ENCODE measurements at places on chromosomes 16 and 17.

- no peak for DNase-seq
These were observed 37.6 kb upstream of the ABCC11 start for GRCh38 chr16:48284772-48285409.

GRCh38 chr16:57042157-57043111 is 49.9 kb upstream of the CPNE2 start:
- DNase-seq, result no peak

DNA sequence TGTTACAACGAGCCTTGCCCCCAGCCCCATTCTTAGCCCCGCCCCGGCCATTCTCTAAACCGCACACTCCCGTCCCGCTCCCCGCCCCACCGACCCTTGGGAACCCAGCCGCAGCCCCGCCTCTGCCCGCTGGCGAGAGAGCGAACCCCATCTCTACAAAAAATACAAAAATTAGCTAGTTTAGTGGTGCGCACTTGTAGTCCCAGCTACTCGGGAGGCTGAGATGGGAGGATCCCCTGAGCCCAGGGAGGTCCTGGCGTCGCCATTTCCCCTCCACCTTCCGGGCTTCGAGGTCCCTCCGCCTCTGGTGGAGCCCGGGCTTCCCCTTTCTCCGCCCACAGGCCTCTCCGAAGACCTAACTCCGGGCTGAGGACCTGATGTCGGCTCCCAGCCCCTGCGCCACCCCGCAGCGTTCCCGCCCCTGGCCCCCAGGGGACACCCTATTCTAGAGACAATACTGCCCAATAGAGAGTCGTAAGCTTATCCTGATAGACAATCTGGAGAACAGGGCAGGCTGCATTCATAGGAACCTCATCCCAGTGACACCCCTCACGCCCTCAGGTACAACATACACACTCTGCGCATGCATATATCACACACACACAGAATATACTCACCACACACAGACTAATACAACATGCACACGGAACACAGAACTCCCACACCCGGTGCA is 480 bp upstream of the PROCA1 start:
- DNase-seq, result no peak

GRCh38 chr16:69399361-69399760 is 13.6 kb upstream of the TERF2 start:
- DNase-seq, result no peak

- DNase-seq, result no peak
These were observed 15.7 kb upstream of the RPL38 start for GRCh38 chr17:74187761-74188160.

GRCh38 chr16:74984194-74984528 is 762 bp downstream of the WDR59 start:
- no peak for DNase-seq

GRCh38 chr16:4465977-4466779 is 8.2 kb downstream of the NMRAL1 start:
- DNase-seq, result no peak

DNA sequence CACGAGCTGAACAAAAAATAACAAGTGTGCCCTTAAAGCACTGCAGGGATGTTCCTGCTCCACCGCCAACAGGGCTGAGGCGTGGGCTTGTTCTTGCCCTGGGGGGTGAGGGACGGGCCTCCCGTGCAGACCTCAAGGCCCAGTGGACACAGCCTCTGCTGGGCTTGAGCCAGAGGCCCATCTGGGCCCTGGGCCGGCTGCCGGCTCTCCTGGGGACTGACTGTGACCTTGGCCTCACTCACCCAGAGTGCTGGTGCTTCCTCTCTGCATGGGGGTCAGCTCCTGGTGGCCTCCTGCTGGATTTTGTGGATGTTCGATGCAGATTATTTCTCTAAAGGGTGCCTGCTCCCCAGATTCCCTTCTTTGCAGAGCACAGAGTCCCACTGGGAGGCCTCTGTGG is 54.2 kb upstream of the CDR2 start:
- peak; percentile 70 for DNase-seq

DNA sequence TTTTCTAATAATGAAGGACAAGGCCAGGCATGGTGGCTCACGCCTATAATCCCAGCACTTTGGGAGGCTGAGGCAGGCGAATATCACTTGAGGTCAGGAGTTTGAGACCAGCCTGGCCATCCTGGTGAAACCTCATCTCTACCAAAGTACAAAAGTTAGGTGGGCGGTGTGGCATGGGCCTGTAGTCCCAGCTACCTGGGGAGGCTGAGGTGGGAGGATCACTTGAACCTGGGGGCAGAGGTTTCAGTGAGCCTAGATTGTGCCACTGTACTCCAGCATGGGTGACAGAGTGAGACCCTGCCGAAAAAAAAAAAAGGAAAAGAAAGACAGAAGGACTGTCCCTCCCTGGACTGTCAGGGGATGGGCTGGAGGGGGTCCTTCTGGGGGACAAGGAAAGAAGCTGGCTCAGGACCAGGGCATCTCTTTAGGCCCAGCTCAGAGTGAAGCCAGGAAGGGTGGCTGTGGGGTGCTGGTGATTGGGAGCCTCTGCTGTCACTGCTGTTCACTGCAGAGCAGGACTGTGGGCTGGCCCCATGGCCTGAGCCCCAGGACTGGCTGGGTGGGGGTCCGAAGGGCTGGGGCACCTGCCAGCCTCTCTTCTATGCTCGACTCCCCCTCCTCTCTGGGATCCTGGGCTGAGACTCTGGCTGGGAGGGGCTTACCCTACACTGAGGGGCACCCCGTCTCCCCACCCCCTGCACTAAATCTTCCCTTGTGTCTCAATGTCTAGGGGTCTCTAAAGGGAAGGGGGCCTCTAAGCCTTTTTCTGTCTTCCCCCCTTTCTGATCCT is 909 bp upstream of the ARHGAP23 start:
- DNase-seq, result no peak

- no peak for DNase-seq
These were observed 35.7 kb downstream of the MYH3 start for GRCh38 chr17:10621397-10621796.

DNA sequence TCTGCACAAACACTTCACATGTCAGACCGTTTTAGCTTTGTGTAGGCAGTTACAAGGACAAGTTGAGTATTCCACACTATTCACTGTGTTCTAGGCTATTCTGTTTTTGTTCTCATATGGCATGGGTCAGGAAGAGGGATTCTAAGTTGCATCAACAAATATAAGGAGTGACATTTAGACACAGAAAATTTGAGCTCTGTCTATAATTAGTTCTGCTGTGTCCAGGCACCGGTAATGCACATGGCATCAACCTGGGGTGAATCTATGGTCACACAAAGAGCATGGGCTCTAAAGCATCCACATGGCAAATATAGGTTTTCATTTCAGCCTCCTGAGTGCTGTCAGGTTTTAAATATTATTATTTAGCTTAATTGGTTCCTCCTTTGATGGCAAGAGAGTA is 130.4 kb upstream of the PMFBP1 start:
- DNase-seq, result no peak

DNA sequence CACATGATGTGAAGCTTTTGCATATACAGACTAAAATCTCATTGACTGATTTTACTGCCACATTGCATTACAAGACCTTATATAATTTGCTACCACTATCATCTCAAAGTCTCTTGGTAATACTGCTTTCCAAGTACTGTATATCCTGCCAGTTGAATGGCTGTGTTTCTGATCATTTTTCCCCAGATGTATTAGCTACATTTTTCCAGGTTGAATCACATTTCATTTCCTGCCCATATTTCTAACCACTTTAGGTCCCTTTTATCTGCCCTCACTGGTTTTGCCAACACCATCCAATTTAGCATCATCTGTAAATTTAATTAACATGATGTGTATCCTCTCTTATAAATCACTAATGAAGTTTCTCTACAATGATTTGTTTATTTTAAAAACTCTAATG is 365.7 kb upstream of the PMFBP1 start:
- DNase-seq, result no peak

DNA sequence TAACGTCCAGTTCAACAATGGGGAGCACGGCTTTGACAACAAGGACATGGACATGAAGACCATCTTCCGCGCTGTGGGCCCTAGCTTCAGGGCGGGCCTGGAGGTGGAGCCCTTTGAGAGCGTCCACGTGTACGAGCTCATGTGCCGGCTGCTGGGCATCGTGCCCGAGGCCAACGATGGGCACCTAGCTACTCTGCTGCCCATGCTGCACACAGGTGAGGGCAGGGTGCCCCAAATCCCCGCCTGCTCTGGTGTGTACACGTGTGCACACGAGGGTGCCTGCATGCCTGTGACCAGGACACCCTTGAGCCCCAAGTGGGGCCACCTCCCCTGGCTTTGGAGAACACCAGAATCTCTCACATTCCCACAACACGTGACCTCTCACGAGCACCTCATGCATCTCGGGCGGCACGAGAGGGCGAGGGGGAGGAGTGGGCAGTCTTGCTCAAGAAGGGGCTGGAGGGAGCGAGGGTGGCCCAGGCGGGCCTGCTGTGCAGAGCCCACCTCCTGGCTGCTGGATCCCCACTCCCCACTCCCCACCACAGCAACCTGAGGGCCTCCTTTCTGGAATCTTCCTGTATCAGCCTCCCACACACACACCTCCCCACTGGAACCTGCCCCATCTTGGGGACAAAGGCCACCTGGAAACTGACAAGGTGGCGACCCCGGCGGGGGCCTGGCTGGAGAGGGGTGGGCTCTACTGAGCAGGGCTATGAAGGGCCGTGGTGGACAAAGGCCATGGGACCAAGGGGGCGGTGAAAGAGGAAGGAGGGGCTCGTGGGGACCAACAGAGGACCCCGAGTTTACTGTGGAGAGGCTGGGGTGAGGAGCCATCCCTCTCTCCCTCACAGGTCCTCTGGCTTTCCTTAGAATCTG is 6.5 kb downstream of the ENPP7 start:
- DNase-seq, result no peak

- DNase-seq, result no peak
These were observed 7.2 kb upstream of the TBKBP1 start for GRCh38 chr17:47686664-47687327.

DNA sequence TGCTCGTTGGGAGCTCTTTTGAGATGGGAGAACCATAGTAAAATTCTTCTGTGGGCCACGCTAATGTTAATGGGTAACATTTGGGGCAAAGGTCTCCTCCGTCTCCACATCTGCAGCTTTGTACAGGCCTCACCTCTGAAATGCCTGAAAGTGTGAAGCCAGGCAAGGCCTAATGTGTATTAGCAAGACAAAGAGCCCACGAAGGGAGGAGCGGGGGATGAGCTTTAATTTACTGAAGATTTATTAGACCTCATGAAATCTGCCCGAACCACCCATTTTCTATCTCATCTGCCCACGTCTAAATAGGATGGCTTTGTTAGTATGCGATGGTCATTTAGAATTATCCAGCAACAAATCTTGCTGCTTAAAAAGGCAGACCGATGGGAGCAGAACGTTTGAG is 408.9 kb downstream of the PMP22 start:
- no peak for DNase-seq

- no peak for DNase-seq
These were observed 502.6 kb downstream of the TMEM114 start for GRCh38 chr16:8087597-8088289.

GRCh38 chr17:42460371-42460770 is 1.7 kb downstream of the ATP6V0A1 start:
- no peak for DNase-seq

- DNase-seq, result peak; percentile 13
These were observed 352.6 kb downstream of the SEC14L1 start for GRCh38 chr17:77493238-77493820.

GRCh38 chr17:320139-320538 is 32.5 kb downstream of the RPH3AL start:
- no peak for DNase-seq

DNA sequence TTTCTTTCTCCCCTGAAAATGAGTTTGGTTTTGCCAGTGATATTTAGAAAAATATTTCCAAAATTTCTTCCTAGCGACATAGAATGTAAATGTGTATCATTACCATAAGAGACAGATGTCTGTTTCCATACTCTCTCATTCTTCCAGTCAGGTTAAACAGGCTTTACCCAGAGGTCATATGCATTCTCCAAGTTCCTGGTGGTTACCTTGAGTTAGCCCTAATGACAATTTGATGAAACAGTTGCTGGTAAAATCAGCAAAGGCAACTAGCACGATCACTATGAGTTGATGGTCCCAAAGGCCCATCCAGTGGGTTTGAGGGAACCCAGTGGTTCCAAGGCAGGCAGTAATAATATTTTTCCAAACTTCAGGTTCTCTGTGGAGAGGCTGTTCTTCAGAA is 103.6 kb upstream of the TBX2 start:
- DNase-seq, result no peak

GRCh38 chr17:57684711-57685498 is 60.2 kb downstream of the CCDC182 start:
- no peak for DNase-seq

DNA sequence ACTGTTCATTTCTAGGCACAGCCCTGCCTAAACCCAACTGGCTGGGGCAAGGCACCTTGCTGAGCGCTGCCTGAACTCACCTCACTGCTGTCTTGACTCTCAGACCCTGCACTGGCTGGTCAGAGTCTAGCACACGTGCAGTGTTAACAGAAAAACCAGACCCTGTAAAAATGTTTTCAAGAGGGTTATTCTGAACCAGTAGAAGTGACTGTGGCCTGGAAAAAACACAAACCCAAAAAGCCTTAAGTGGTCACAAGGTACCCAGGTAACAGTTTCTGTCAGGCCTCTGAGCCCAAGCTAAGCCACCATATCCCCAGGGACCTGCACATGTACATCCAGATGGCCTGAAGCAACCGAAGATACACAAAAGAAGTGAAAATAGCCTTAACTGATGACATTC is 6.1 kb upstream of the EIF4A3 start:
- DNase-seq, result no peak

GRCh38 chr17:39027455-39028035 is 60.3 kb upstream of the FBXO47 start:
- DNase-seq, result no peak

GRCh38 chr17:49695698-49696232 is 12.0 kb downstream of the SLC35B1 start:
- DNase-seq, result no peak

DNA sequence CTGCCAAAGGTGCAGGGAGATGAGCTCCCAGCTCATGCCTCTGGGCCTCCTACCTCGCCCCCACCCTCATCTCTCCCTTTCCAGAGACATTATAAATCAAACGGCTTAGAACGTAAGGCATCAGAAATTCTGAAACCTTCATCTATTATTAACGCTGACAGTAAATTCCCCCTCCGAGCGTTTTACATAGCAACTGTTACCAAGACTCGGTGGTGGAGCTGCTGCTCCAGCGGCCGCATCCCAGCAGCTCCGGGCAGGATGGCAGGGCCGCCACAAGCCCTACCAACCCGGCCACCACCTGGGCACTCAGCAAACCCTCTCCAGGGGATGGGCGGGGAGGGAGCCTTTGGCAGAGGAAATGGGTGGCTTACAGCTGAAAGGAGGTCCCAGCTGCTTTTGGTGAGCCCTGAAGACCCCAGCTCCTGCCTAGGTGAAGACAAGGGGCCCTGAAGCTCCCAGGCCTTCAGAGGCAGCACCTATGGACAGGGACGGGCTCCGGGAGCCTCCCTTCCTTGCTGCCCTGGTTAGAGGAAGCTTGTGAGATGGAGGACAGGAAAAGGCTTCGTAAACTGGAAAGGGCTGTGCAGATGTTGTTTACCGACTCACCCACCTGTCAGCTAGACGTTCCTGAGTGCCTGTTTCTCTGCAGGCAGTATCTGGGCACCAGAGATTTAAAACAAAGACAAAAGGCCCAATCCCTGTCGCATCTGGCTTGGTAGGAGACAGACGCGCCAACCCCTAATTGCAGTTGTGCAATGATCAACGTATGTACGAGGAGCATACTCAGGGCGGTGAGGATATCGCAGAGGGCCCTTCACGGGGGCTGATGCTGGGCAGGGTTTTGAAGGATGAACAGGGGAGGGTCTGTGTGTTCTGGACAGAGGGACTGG is 76.9 kb downstream of the RAI1 start:
- DNase-seq, result no peak
